Brain (organoid and tissue), 16 donors: ENCODE measurements at places on chromosomes 16 and 17.

GRCh38 chr16:2767891-2768290 is 9.2 kb downstream of the ELOB start:
- no peak for DNase-seq

- no peak for DNase-seq
Observed at GRCh38 chr17:49459401-49459984, 35.6 kb upstream of the NGFR start.

- DNase-seq: peak; percentile 75
Observed at GRCh38 chr17:64028874-64029464, 8.5 kb upstream of the ICAM2 start.

- no peak for DNase-seq
Observed at GRCh38 chr16:89268987-89269735, 51.7 kb downstream of the ZNF778 start.

DNA sequence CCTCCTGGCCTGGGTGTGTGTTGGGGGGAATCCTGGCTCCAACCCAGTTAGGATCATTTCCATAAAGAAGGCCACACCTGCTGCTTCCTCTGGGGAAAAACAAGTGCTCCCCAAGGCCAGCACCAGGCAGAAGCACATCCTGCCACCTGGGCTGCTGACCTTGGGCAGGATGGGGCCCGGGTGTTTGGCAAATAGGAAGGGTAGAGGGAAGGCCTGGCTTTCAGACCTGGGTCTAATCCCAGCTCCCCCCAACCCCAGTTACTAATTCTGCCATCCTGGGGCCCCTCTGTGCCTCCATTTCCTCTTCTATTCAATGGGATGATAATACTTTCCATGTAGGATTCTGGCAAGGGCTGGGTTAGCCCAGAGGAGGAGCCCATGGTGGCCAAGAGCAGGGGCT is 3.0 kb upstream of the NLRC5 start:
- no peak for DNase-seq

- DNase-seq: peak; percentile 59
Observed at GRCh38 chr17:77645072-77646045, 313.1 kb upstream of the TNRC6C start.

- DNase-seq: peak; percentile 69
Observed at GRCh38 chr16:60741810-60742209, 1294.4 kb downstream of the CDH8 start.

DNA sequence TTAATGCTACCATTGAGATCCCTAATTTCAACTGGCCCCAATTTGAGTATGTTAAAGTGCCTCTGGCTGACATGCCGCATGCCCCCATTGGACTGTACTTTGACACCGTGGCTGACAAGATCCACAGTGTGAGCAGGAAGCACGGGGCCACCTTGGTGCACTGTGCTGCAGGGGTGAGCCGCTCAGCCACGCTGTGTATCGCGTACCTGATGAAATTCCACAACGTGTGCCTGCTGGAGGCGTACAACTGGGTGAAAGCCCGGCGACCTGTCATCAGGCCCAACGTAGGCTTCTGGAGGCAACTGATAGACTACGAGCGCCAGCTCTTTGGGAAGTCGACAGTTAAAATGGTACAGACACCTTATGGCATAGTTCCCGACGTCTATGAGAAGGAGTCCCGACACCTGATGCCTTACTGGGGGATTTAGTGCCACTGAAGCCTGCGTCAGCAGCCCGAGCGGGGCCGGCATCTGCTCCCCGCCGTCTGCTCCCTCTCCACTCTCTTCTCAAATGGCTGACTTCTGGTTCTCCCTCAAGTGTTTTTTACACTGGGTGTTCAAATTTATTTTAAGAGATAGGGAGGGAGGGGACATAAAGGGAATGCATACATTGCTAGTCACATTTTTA is 22.9 kb downstream of the DUSP14 start:
- DNase-seq: peak; percentile 33

DNA sequence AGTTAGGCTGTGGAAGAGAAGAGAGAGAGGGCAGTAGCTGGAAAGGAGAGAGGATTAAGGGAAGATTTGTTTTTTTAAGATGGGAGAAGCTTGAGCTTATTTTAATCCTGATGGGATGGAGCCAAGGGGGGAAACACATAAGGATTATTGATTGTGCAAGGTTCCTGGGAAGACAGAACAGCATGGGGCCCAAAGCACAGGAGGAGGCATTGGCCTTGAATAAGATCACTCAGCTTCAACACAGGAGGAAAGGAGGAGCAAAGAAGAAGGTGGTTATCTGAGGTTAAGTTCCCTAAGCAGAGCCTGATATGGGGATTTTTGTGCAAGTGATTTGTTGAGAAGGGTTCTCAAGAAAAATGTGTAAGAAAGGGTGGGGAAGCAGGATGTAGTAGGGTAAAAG is 169.8 kb downstream of the ABCC12 start:
- DNase-seq: no peak

DNA sequence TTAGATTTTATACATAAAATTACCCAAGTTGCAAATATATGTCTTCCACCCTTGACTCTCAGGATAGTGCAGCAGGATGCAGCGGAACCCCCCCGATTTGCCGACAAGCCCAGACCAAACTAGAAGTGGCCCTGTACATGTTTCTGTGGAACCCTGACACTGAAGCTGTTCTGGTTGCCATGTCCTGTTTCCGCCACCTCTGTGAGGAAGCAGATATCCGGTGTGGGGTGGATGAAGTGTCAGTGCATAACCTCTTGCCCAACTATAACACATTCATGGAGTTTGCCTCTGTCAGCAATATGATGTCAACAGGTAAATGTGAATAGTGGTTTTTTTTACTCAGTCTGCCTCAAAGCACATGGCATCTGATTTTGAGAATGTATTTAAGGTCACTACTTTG is 70.7 kb downstream of the OMG start:
- DNase-seq: no peak

DNA sequence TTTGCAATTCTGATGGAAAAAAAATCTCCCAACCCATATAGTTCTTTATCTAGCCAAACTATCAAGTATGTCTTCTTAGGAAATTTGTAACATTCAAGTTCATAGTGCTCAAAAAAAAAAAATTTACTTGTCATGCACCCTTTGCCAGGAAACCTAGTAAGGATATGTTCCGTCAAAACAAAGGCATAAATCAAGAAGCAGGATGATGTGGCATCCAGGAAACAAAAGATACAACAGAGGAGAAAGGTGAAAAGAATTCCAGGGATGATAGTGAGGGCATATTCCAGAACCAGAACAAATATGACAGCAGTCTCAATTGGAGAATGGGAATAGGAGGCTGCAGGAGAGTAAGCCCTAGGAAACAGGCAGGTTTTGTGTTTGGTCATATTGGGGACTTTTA is 104.6 kb downstream of the SPAG9 start:
- no peak for DNase-seq

DNA sequence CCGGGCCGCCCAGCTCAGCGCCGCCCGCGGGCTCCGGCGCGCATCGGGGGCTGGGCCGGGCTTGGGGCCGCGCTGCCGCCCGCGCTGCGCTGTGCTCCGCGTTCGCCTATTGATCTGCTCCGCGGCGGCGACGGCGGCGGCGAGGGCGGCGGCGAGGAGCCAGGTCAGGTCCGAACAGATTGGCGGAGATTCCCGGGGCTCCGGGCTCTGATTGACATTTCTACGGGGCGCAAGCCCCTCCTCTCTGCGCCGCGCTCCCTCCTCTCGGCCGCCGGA is 559 bp downstream of the IRX3 start:
- DNase-seq: no peak
